ENCODE measurements at places on chromosomes 12 and 14. TPM values are rescaled to one million over a fixed set of nuclear protein-coding genes. Genes with fewer than 3 reads are reported as not detected.

CLECL1 gene
- total RNA-seq: not detected

TBX5 gene
- not detected for total RNA-seq

FAM90A1 gene
- total RNA-seq: not detected

MYO1H gene
- total RNA-seq: not detected

NPAS3 gene
- total RNA-seq: not detected

STON2 gene
- total RNA-seq: 44.5 TPM

CD69 gene
- not detected for total RNA-seq

KIF26A gene
- total RNA-seq: under 0.01 TPM

C1R gene
- 131 TPM for total RNA-seq

PPFIA2 gene
- total RNA-seq: not detected

MOAP1 gene
- total RNA-seq: 13.8 TPM

INTS13 gene
- 56.4 TPM for total RNA-seq

ADAM21 gene
- 1.3 TPM for total RNA-seq

CRACR2A gene
- 6.7 TPM for total RNA-seq
